Fibroblast of the conjunctiva (primary cell): ENCODE measurements at places on chromosomes 11 and 22.

DNA sequence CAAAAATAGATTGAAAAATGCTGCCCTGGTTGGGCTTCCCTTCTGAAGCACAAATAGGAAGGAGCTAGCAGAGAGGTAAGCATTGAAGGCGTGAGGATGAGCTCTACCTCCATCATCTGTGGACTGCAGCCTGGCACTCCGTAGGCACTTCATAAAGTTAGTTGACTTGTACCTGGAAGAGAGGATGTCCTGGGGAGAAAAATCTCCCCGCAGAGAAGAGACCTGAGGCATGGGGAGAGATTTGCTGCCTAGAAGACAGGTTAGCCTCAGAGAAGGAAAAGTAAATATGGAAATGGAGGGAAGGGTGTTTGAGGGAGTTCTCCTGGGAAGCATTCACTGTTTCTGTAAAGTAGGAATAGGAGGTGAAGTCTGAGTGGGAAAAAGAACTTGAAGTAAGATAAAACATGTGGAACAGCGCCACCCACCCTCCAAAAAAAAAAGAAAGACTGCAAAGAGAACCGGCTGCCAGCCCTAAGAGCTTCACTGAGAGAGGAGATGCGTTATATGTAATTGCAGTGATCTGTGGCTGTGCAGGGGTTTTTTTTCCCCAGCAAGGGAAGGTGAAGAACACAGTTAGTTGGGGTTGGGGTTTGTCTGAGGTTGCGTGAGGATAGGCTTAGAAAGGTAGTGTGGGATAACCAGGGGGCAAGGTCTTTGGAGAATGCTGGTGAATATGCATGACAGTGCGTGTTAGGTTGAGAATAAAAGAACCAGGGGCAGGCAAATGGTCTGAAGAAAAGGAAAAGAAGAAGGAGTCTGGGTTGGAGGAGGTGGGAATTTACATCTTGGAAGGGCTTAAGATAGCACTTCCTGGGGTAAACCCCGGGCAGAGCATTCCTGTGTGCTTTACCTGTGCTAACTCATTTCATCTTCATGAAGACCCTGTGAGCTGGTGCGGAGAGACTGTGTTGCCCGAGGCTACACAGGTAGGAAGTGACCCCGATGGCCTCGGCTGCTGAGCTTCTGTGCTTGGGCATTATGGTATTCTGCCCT, 16.0 kb downstream of the TNRC6B start:
- no peak for DNase-seq

DNA sequence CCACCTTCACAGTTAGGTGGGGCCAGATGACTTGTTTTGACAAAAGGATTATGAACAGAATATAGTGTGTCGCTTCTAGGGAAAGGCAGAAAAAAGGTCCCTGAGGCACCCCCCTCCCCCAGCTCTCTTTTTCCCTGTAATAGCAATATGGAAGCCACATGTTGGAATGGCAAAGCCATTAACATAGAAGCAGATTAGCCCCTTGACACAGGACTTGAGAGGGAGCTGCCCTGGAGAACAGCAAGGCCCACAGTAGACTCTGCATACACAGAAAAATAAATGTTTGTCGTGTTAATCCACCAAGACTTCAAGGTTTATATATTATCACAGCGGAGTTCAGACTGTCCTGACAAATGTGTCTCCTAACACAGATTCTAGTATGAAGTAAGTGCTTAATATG, 1222.9 kb downstream of the LRRC4C start:
- no peak for DNase-seq

DNA sequence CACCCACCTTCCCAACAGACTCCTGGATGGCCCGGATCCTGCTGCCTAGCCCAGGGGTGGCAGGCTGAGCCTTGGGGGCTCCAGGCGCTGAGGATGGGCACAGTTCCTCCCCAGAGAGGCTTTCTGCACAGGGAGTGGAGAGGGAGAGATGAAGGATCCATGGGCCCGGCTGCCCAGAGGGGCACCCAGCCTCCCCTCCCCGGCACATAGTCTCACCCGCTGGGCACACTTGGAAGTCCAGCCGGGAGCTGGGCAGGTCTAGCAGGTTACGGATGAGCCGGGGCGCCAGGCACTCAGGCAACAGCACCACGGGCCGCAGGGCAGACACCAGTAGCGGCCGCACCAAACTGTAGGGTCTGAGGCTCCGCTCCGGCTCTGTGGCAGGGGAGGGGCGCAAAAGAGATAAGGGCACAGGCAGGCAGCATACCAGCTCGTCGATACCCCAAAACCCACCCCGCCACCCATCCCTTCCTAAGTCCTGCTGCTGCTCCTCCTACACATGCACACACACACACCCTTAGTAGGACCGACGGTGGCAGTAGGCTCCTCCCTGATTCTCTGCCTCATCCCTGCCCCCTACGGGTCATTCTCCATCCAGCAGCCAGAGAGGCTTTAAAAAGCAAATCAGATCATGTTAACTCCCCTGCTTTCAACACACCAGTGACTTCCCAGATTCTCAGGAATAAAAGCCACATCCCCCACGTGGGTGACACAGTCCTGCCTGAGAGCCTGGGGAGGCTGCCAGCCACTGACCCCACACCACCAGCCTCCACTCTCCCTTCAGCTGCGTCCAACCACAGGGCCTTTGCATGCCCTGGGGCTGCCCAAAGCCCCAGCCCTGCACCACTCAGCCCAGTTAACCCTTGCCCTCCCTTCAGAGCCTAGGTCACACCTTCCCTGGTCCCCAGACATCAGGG, 6.5 kb upstream of the MFNG start:
- no peak for DNase-seq

DNA sequence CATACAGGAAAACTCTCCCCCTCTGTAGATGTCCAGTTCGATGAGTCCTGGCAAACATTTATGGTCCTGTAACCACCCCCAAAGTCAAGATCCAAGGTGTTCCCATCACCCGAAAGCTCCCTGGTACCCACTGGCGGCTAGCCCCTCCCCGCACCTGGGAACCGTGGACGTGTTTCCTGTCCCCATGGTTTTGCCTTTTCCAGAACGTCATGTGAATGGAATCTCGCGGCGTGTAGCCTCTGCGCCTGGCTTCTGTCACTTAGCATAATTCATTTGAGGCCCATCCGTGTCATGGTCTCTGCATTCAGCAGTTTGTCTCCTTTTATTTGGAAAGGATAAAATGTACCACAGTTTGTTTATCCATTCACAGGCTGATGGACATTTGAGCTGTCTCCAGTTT, 106.3 kb downstream of the KCNQ1 start:
- DNase-seq = no peak

DNA sequence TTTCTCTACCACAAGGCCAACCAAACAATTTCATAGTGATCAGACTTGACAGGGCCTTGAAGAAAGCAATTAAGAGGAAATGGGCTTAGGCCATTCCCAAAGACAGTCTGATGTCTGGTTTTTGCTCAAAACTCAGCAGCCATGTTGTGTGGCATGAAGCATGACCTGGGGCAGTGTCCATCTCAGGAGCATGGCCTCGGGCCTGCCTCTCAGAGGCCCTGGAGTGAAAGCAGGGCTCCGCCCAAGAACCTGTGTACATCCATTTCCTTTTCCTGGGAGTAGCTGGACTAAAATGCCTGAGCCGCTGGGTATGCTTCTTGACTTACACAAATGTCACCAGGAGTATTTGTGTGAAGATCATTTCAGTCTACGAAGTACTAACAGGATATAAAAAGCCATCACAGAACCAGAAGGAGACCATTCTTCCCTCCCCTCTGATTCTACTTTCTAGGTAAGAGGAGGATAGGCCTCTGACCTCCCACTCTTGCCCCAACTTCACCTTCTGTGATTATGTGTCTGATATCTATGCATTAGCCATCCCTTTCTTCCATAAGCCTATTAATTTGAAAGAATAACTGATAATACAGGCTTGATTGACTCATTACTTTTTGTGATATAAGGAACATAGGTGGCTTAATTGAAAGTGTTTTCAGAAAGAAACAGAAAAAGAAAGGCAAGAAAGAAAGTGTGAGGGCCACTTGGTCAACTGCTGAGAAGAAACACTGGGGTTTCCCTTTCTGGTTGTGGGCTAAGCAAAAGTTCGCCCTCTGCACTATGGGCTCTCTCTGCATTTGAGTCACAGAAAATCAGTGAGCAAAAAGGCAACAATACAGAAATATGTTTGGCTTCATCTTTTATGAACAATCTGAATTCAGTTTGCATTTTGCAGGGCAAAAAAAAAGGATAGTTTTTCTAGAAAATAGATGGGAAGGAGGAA, 188.6 kb upstream of the MTMR2 start:
- no peak for DNase-seq

DNA sequence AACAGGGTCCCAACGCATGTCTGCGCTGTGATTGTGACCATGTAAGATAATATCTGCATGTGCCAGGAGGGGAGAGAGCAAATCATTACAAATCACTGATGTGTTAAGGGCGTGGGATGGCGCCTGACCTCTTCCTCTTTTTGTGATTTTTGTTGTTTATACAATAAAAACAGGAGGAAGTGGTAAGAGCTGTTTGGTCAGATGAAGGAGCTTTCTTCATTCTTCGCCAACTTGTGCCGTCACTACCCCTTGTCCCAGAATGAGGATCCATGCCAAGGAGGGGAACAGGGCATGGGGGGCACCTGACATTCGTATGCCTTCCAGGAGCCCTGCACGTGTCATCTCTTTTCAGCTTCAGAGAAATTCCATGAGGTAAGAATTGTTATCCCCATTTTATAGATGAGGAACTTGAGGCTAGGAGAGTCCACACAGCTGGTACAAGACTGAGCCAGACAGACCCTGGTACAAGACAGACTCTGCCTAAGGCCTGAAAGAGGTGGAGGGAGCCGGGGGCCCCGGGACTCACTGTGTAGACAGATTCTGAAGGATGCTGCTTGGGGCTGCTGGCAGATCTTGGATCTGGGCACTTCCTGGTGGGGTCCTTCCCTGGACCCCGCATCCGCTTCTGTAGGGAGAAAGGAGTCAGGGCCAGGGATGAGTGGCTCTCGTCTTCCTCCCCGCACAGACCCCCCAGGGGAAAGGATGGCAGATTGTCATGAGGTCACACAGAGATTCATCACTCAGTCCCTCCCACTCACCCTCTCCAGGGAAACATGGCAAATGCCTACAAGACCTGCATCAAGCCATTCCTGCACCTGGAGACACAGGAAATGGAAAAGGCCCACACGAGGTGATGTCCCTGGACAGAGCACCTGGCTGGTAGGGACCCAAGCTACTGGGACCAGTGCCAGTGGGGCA, 34.6 kb downstream of the NFAM1 start:
- DNase-seq = no peak
